Aorta (tissue), 5 donors: ENCODE measurements at places on chromosomes 16 and 17. TPM values are rescaled to one million over a fixed set of nuclear protein-coding genes. Genes with fewer than 3 reads are reported as not detected.

Gene CALB2
- total RNA-seq = 1.1 TPM

DNA sequence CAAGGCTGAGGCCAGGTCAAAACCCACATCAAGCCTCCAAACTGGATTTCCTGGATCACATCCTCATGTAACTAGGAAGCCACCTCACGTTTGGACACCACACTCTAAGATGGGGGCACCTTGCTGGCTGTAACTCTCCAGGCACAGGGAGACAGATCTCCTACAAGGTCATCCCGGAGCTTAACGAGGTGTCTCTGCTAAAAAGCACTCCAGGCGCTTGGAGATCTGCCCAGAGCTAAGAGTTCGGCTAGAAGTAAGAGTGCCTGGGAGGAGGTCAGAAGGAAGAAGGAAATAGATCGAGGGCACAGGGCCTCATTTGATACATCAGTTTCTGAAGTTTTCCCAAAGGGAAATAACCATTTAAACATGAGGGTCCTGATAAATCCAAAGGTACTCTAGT is 15.9 kb downstream of the PSMB3 start:
- DNase-seq = no peak
- peaks cover 13% of the 10 kb centered on the region for H3K36me3 ChIP-seq
- H3K27ac ChIP-seq = no peak overlapping the region
- no peaks in the 10 kb centered on the region for H3K4me1 ChIP-seq

Gene ABCC12
- not detected for total RNA-seq

Gene ZNF385C
- total RNA-seq = not detected

GRCh38 chr17:41185001-41185400 is 290 bp upstream of the KRTAP4-1 start:
- no peak overlapping the region for H3K4me3 ChIP-seq
- H3K27ac ChIP-seq = no peak overlapping the region
- no peak for DNase-seq
- no peaks in the 10 kb centered on the region for H3K36me3 ChIP-seq
- H3K4me1 ChIP-seq = no peaks in the 10 kb centered on the region
- H3K27me3 ChIP-seq = no peaks in the 10 kb centered on the region

GRCh38 chr16:57115514-57116182 is 23.3 kb downstream of the CPNE2 start:
- DNase-seq = peak; percentile 80
- no peaks in the 10 kb centered on the region for H3K27me3 ChIP-seq
- H3K4me1 ChIP-seq = no peaks in the 10 kb centered on the region
- H3K27ac ChIP-seq = no peak overlapping the region
- H3K4me3 ChIP-seq = no peak overlapping the region

DNA sequence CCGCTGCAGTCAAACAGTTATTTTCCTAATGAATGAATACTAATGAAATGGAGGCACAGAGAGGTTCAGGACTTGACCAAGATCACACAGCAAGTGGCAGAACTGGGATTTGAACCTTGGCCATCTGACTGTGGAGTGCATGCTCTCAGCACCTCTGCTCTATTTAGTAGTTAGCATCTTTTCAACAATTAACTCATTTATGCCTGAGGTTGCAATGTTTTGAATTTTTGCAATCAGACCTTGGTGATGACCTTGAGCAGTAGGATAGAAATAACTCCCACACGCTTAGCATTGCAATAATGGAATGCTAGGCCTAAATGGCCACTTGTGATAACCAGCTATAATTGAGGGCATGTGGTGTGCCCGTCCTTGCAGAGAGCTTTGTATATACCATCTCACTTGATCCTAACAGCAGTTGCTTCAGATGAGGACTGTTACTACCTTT is 31.0 kb downstream of the NAGPA start:
- no peak overlapping the region for H3K4me3 ChIP-seq
- H3K27me3 ChIP-seq = no peaks in the 10 kb centered on the region
- no peaks in the 10 kb centered on the region for H3K4me1 ChIP-seq
- H3K36me3 ChIP-seq = no peaks in the 10 kb centered on the region
- DNase-seq = no peak

Gene ARRB2
- 119 TPM for total RNA-seq

GRCh38 chr17:31580706-31581490 is 189.4 kb downstream of the RAB11FIP4 start:
- DNase-seq = peak; percentile 90
- H3K4me3 ChIP-seq = no peak overlapping the region
- no peaks in the 10 kb centered on the region for H3K36me3 ChIP-seq
- H3K27ac ChIP-seq = peak overlapping the region; percentile 50
- no peaks in the 10 kb centered on the region for H3K27me3 ChIP-seq

Gene SPATA22
- not detected for total RNA-seq

GRCh38 chr16:86251682-86252081 is 258.6 kb upstream of the FOXF1 start:
- peaks cover 2% of the 10 kb centered on the region for H3K27me3 ChIP-seq
- H3K27ac ChIP-seq = no peak overlapping the region
- DNase-seq = no peak
- H3K4me3 ChIP-seq = no peak overlapping the region

Gene SOX15
- 2.4 TPM for total RNA-seq

DNA sequence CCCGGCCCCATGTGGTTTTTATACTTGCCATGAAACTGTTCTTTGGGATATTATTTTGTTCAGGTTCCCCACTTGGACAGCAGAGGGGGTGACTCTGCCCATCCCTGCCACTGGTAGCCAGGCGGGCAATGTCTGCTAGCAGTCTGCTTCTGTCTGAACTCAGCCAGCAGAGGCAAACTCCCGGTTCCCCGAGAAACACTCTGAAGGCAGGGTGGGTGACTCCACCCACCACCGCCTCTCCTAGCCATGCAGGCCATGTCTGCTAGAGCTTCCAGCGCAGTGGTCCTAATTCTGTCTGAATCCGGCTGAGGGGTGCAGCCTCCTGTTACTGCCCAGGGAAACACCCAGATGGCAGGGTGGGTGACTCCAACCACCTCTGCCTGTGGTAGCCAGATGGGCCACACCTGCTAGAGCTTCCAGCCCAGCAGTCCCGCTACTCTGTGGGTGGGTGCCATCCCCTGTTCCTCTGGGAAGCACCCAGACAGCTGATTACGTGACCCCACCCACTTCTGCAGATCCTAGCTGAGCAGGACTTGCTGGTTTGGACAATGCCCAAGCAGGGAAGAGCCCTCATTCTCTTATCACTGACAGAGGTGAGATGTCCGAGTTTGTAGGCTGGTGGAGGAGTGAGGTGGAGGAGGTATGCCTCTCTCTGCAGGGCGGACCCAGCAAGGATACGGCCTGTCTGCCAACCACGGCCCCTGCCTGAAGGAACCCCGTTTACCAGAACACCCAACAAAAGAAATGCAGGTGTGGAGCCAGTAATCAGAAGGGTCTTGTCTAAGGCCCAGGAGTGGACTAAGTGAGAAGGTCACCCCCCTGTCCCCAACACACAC is 22.4 kb downstream of the NLRP1 start:
- no peak overlapping the region for H3K4me3 ChIP-seq
- peak; percentile 56 for DNase-seq
- H3K4me1 ChIP-seq = no peaks in the 10 kb centered on the region

DNA sequence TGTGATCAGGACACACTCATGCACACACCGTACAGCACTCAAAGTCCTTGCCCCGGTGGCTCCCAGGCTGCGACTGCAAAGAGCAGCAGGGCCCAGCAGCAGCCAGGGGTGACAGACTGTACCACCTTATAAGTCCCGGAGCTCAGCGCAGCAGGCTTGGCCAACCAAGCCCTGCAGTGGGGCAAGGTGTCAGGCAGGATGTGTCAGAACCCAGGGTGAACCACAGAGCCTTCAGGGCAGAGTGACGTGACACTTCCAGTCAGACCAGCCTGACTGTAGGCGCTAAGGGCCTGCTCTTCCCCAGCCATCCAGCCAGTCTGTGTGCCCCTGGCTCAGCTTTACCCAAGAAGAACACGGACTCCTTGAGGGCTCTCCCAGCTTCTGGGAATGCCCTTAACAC is 204.1 kb downstream of the COPRS start:
- DNase-seq = no peak
- H3K27me3 ChIP-seq = no peaks in the 10 kb centered on the region
- no peak overlapping the region for H3K27ac ChIP-seq

- DNase-seq = peak; percentile 88
- H3K36me3 ChIP-seq = no peaks in the 10 kb centered on the region
- H3K27ac ChIP-seq = no peak overlapping the region
- H3K4me1 ChIP-seq = no peaks in the 10 kb centered on the region
- no peak overlapping the region for H3K4me3 ChIP-seq
Observed at GRCh38 chr17:77312786-77313599, 172.2 kb downstream of the SEC14L1 start.

DNA sequence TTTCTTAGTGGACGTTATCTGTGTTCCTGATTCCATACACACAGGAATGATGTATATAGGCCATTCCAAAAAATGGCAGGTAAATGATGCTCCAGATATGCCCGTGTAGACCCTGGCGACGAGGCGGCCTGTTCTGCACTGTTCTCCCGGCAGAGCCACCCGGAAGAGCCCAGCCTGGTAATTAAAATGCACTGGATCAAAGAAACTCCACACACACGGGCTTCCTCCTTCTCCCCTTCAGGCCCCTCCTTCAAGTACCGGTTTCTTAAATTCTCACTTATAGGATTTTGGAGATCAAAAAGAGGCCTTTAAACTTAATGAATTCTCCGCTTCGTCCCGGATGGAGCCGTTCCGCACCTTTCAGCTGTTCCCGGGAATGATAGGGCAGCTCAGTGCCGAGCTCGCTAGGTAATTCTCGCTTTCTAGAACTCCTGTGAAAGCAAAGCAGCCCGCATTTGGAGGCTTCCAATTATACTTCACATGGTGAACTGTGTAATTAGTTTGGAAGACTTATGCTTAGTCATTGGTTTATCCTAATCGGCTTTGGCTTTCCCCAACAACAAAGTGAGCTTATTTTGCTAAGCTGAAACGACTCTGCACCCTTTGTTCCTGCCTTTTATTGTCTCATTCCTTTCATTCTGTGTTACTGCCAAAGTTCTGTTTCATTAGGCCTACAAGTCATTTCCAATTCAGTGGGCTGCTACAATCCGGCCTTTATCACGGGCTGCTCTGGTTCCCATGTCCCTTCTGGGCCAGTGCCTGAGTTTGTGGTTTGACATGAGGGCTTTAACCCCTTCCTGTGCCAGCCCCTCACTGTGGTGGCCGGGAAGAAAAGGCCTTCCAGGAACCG is 150.0 kb downstream of the MSI2 start:
- no peak overlapping the region for H3K27ac ChIP-seq
- H3K27me3 ChIP-seq = no peaks in the 10 kb centered on the region
- H3K4me3 ChIP-seq = no peak overlapping the region
- no peaks in the 10 kb centered on the region for H3K36me3 ChIP-seq

- no peaks in the 10 kb centered on the region for H3K27me3 ChIP-seq
Observed at GRCh38 chr17:43418441-43419374, 19.9 kb downstream of the ARL4D start.

DNA sequence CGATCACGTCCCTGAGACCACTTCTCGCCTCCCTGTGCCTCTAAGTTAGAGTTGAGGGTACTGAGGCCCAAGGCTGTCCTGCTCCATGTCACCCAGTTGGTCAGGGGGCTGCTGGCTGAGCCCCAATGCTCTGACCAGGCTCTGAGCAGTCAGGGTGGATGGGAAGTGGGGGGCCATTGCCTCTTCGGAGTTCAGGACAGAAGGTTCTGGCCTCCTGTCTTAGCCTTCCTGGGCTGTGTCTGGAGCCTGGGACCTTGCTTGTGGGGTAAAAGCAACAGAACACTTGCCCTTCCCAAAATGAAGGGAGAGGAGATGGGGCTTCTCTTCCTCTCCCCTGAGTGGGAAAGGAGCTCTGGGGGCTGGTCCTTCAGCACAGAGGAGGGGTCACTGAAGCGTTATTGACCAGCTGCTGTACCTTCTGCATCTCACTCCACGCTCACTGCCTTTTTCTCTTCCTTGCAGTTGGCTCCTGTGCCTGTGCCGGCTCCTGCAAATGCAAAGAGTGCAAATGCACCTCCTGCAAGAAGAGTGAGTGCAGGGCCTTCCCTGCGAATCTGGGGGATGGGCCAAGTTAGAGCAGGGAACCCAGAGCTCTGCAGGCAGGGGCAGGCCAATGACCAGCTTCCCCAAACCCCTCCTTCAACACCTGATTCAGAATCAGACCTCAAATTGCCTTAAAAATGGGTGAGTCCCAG is 580 bp downstream of the MT1X start:
- no peak overlapping the region for H3K27ac ChIP-seq
- no peak for DNase-seq
- H3K4me3 ChIP-seq = peak overlapping the region; percentile 55
- H3K27me3 ChIP-seq = no peaks in the 10 kb centered on the region
- H3K4me1 ChIP-seq = no peaks in the 10 kb centered on the region
- H3K36me3 ChIP-seq = no peaks in the 10 kb centered on the region

DNA sequence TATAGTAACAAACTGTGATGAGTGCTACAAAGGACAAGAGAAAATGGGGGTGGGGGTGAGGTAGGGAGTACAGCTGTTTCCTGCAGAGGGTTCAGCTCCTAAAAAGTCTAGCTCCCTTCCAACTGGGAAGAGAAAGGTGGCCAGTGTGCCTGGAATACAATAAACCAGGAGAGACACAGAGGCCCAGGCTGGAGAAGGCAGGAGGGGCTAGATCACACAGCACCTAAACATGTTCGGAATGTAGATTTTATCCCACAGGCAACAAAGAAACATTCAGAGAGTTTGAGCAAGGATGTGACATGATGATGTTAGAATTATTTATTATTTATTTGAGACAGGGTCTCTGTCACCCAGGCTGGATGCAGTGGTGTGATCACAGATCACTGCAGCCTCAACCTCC is 10.2 kb downstream of the TEX2 start:
- no peaks in the 10 kb centered on the region for H3K4me1 ChIP-seq
- no peaks in the 10 kb centered on the region for H3K36me3 ChIP-seq
- H3K27me3 ChIP-seq = no peaks in the 10 kb centered on the region
- DNase-seq = no peak

DNA sequence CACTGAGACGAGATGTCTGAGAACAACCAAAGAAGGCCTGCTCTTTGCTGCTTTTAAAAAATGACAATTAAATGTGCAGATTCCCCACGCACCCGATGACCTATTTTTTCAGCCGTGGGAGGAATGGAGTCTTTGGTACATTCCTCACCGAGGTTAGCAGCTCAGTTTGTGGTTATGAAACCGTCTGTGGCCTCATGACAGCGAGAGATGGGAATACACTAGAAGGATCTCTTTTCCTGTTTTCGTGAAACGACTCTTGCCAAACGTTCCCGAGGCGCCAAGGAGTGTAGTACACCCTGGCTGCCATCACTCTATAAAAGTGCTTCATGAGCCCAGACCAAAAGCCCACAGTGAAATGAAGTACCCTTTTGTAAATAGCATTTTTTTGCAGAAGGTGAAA is 87.8 kb downstream of the CRISPLD2 start:
- H3K4me1 ChIP-seq = no peaks in the 10 kb centered on the region
- H3K27me3 ChIP-seq = no peaks in the 10 kb centered on the region
- no peak overlapping the region for H3K4me3 ChIP-seq
- H3K27ac ChIP-seq = no peak overlapping the region
- DNase-seq = no peak
- H3K36me3 ChIP-seq = no peaks in the 10 kb centered on the region

DNA sequence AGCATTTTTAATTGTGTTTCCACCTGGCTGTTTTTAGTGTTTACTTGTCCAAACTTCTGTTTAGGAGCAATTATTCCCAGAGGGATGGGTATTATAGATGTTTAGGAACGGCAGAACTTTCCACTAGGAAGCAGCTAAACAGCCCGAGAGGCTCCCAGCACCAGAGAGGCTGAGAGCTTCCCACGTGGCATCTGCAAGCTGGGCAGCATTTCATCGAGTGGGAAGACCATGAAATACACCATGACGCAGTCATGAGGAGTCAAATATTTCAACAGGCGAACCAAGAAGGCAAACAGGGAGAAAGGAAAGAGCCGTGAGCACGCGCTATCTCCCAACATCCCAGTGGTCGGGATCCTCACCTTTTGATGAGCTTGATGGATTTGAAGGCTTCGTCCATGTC is 24.1 kb downstream of the TMEM204 start:
- H3K4me3 ChIP-seq = no peak overlapping the region
- H3K36me3 ChIP-seq = no peaks in the 10 kb centered on the region
- DNase-seq = no peak
- no peak overlapping the region for H3K27ac ChIP-seq
- no peaks in the 10 kb centered on the region for H3K4me1 ChIP-seq
